Pulmonary artery endothelial cell (primary cell): ENCODE measurements at places on chromosomes 11 and 22. TPM values are rescaled to one million over a fixed set of nuclear protein-coding genes. Genes with fewer than 3 reads are reported as not detected.

DNA sequence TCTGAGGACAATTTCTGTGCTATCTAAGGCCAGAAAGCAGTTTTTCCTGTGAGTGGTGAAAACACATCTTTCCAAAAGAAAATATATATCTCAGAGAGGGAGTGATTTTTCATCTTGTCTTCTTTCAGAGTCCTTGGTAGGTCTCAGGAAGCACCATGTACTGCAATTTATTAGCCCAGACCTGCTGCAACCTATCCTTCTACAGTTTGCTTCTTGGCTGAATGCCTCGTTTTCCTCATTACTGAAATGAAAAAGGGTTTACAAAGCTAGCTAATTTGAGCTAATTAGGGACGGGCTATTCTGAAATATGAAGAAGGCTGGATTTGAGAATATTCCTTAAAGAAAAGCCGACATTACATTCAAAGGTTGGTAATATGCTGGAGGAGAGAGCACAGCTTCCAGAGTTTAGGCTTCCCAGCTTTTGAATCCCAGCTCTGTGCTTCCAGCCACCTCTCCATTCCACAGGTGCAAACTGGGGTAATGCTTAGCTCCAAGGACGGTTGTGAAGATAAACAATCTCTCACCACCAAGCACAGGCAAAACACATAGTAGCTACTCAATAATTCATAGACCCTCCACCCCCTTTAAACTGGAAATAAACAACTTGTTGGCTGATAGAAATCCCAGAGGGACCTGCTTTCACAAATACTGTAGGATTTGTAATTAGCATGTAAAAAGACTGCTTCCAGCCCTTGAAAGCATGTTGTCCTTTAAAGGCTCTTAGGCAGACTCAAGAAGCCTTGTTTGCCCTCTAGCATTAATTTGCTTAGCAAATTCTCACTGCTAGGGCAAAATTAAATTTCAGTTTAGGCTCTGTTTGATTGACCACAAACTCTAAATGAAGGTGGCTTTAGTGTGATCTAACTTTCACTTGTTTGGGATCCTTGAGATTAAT lies 24.5 kb upstream of the SESN3 start:
- no peak for DNase-seq

Gene IGSF9B
- under 0.01 and 0.07 TPM in 2 replicates for total RNA-seq

DNA sequence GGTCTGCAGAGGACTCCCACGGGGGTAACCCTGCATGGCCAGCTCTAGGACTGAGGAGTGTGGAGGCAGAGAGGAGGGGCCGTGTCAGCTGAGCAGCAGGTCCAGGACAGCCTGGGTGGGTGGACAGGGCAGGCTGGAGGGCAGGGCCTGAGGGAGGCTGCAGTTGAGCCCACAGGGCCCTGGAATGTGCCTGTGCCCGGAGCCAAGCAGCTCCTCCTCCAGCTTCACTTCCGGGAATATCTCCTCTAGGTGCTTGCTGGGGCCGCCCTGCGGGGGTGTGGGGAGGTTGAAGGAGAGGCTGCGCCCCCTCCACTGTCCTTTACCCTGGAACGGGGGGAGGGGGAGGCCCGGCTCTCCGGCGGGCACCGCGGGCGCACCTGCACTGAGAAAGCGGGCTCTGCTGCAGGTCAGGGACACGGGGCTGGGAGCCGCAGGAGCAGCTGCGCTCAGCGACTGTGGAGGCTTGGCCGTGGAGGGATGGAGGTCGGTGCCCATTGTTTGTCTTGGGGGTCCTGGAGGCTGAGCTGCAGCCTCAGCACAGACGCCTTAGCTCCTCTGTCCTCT lies 1293.2 kb downstream of the BRD1 start:
- DNase-seq, result no peak

- DNase-seq, result no peak
Measured at GRCh38 chr22:38564669-38565068, 5.3 kb downstream of the DMC1 start.

- no peak for DNase-seq
Measured at GRCh38 chr11:95821640-95822039, 31.3 kb downstream of the CEP57 start.

GRCh38 chr11:69400140-69400539 lies 81.3 kb upstream of the LINC01488 start:
- DNase-seq, result no peak

Gene NRXN2
- total RNA-seq, result not detected in 2 replicates

Gene CRYBA4
- total RNA-seq, result not detected in 2 replicates
